Gastroesophageal sphincter (tissue), 4 donors: ENCODE measurements at places on chromosomes 4 and X. TPM values are rescaled to one million over a fixed set of nuclear protein-coding genes. Genes with fewer than 3 reads are reported as not detected.

- no peak for ATAC-seq
Measured at GRCh38 chr4:56424697-56425514, 10.5 kb downstream of the PPAT start.

- ATAC-seq, result no peak
Measured at GRCh38 chrX:386239-386767, 404 bp downstream of the PPP2R3B start.

The ERCC6L gene
- not detected for total RNA-seq

The PF4V1 gene
- not detected for total RNA-seq

GRCh38 chrX:15751155-15751819 lies 13.2 kb downstream of the CA5B start:
- ATAC-seq, result peak; percentile 57

- ATAC-seq, result no peak
Measured at GRCh38 chrX:2487366-2487765, 13.4 kb downstream of the DHRSX start.

GRCh38 chrX:105460376-105460775 lies 239.9 kb upstream of the TEX13A start:
- ATAC-seq, result no peak

The GYPB gene
- not detected for total RNA-seq

DNA sequence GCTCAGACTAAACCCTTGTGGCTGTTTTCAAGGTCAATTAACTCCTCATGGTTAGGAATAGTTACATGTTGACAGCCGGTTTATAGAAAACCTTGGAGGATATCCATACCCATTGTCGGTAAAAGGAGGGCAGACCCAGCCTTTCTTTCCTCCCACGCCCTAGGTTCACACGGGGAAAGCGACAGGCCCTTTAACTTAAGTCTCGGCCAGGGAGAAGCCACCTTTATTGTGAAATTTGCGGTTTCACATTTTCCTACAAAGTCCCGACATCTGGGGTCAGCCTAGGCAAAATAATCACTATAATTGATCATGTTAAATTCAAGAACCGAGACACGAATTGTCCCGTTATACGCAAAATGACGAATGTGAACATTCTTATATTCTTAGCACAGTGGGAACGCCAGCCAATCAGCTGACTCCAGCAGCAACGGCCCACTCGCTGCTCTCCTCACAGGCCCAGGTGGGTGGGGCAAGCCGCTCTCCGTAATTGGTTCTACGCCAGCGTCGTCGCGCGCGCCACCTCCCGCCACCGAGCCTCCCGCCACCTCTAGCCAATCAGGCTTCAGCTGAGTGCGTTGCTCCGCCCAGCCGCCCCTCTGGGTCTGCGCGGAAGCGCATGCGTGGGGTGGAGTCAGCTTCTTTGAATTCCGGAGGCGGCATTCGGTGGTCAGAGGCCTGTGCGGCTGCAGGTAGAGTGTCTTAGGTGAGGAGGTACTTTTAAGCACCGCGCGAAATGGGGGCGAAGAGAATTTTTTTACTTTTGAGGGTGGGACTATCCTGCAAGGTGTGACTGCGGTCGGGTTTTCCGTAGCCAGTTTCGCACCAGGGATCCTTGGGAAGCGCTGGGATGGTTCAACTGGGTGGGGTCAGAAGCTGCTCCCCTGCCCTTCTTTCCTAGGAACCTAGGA lies at the start of gene CENPI:
TSS of gene CENPI (plus strand) at position 659 of the 908 bp plus-strand sequence. CDS start 2,867 bp downstream, outside the sequence.
- peak; percentile 99 for ATAC-seq

The SSX2B gene
- total RNA-seq, result not detected

GRCh38 chrX:150455215-150455608 lies 92.1 kb downstream of the MAMLD1 start:
- no peak for ATAC-seq

The CTAG2 gene
- not detected for total RNA-seq
